ENCODE measurements at places on chromosomes 12 and 14.

GRCh38 chr12:38886064-38886463, 19.3 kb downstream of the CPNE8 start:
- no peak for DNase-seq

DNA sequence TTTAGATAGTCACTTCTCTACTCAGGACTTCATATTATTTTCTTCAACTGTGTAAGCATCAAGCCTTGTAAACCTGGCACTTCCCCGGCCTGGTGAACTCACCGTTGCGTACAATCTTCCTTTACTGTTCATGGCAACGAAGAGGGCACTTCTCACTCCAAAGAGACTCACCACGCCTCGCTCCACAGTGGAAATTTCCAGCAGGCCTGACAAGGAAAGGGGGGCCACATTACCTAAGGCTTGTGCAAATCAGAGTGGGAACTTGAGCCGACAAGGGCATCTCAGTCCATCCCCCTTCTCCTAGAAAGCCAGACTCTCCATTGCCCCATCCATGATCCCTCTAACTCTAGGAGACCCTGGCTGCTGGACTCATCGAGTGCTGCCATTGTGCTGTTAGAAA, 1.6 kb downstream of the FGF6 start:
- no peak for DNase-seq

- DNase-seq, result no peak
Observed at GRCh38 chr12:130947028-130947613, 6.6 kb upstream of the ADGRD1 start.

GRCh38 chr12:101925935-101926334, 48.6 kb downstream of the DRAM1 start:
- DNase-seq, result no peak

- no peak for DNase-seq
Observed at GRCh38 chr12:76024942-76025600, 6.5 kb downstream of the PHLDA1 start.

- no peak for DNase-seq
Observed at GRCh38 chr12:101966496-101966895, 89.1 kb downstream of the DRAM1 start.

GRCh38 chr12:99427104-99427503, 220.4 kb upstream of the GARIN6 start:
- no peak for DNase-seq

DNA sequence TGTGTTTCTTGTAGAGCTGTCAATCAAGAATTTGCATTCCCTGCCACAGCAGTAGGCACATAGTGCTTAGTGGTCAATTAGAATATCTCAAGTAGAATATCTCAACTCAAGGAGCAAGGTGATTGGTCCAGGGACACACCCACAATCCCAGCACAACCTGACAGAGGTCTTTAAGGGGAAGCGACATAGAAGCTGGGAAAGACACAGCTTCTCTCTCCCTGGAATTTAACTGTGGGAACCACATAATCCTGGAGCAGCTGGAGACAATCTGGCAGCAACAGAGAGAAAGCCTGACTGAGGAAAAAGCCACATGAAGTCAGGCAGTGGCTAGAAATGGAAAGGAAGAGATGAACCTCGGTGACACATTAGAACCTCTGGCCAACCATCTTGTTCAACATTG, 85.7 kb upstream of the LMO3 start:
- peak; percentile 19 for DNase-seq

DNA sequence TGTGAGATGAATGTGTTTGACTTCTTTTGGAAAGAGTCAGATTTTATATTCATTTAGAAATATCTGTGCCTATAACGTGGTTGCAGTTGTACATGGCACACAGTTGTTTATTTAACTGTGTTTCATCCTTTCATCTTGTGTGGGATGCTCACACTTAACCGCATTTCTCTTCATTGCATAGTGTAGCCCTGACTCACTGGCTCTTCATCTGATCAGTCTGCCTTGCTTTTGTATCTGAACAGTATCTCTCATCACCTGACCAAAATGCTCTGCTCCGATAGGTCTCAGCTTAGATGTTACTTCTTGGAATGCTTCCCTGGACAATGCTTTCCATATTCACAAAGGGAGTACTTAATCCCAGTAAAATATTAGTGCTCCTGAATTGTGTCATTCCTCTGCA, 83.4 kb downstream of the PDE3A start:
- DNase-seq, result no peak

DNA sequence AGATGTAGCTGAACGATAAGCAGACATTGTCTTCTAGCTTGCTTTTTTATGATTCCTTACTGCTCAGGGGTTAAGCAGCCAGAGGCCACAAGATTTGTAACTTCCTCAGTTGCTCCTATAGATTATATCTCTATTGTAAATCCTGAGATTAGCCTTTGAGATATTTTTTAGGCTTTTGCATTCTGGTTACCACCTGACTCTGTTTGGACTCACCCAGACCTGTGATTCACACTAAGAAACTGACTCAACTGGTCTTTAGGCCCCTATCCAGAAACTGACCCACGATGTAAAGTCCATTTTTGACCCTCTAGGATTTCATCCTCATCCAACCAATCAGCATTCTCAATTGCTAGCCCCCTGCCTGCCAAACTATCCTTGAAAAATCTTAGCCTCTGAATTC, 194.4 kb downstream of the RASSF9 start:
- DNase-seq, result no peak

DNA sequence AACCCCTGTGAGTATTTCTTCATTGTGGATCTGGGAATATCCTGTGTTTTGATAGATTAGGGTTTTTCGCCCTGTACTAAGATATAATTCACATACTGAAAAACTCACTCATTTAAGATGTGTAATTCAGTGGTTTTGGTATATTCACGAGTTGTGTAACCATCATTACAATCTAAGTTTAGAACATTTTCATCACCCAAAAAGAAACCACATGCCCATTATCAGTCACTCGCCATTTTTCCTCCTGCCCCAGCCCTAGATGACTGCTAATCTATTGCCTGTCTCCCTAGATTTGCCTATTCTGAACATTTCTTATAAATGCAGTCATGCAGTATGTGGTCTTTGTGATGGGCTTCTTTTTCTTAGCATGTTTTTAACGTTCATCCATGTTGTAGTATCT, 67.9 kb upstream of the ATF1 start:
- DNase-seq, result no peak

- DNase-seq, result no peak
Observed at GRCh38 chr14:80615831-80616230, 325.7 kb downstream of the CEP128 start.

GRCh38 chr12:130335517-130336392, 1.9 kb upstream of the PIWIL1 start:
- DNase-seq, result peak; percentile 35

GRCh38 chr14:73713803-73714655, at the start of gene PNMA1:
TSS of gene PNMA1 (minus strand) at chr14:73714384. CDS start at chr14:73713639, 745 bp downstream.
- DNase-seq, result peak; percentile 90

DNA sequence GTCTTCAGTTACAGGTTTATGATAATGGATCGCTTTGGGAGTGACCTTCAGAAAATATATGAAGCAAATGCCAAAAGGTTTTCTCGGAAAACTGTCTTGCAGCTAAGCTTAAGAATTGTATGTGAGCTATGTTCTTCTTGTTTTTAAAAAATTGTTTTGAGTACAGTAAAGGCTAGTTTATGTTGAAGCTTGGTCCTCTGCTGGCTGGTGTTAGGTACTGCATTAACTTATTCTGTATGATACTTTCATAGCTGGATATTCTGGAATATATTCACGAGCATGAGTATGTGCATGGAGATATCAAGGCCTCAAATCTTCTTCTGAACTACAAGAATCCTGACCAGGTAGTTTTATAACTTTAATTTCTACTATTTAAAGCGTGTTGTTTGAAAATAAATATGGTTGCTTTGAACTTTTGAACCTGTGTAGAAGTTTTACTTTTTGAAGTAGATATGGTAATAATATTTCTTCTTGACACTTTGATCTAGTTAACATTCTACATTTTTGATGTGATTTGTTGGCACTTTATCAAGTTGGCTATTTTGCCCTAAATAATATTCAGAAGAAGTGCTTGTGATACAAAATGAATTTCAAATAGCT, 55.7 kb downstream of the VRK1 start:
- peak; percentile 55 for DNase-seq

DNA sequence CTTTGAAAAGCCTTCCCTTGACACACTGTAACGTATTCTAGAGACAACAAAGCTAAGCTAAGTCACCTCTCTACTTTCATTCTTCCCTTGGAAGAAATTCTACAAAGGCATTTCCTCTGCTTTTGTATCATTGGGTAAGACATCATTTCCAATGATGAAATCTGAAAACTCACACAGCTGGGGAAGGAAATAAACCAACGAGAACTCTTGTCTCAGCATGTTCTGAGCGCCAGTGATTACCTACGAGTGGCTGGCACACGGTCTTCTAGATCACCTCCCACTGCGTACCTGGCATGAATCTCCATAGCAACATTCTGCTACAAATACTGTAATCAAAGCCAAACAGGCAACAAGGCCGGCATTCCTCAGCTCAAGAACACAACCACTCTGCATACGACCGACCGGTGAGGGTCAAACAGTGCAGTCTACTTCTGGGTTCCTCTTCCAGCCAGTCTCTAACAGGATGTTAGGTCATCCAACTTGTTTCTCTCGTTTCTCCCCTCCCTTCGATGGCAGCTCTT, 7.6 kb downstream of the VPS37B start:
- DNase-seq, result no peak

- no peak for DNase-seq
Observed at GRCh38 chr12:67320614-67321295, 51.6 kb downstream of the CAND1 start.

DNA sequence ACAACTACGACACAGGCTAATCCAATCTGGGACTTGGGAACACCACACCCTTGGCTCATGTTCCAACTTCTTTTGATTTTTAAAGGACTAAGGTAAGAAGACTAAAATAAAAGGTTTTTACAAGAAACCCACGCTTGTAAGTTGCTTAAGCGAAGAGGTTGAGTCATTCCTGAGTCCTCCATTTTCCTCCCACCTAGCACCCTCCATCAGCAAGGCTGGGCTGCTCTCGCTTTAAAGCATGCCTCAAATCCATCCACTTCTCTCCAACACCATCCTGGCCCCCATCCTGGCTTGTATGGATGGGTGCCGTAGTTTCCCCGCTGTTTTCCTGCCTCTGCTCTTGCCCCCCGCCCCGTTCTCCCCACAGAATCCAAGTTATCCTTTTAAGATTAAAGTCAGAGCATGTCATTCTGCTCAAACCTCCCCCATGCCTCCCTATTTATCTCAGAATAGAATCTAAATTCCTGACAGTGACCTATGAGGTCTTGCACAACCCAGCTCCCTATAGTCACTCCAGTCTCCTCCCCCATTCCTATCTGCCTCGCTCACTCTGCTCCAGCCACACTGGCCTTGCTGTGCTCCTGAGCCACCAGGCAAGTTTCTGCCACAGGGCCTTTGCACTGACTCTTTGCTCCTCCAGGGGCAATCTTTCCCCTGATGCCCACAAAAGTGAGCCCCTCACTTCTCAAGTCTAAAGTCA, 34.5 kb downstream of the SCARB1 start:
- no peak for DNase-seq

GRCh38 chr14:88853129-88853528, 28.7 kb downstream of the TTC8 start:
- peak; percentile 40 for DNase-seq

DNA sequence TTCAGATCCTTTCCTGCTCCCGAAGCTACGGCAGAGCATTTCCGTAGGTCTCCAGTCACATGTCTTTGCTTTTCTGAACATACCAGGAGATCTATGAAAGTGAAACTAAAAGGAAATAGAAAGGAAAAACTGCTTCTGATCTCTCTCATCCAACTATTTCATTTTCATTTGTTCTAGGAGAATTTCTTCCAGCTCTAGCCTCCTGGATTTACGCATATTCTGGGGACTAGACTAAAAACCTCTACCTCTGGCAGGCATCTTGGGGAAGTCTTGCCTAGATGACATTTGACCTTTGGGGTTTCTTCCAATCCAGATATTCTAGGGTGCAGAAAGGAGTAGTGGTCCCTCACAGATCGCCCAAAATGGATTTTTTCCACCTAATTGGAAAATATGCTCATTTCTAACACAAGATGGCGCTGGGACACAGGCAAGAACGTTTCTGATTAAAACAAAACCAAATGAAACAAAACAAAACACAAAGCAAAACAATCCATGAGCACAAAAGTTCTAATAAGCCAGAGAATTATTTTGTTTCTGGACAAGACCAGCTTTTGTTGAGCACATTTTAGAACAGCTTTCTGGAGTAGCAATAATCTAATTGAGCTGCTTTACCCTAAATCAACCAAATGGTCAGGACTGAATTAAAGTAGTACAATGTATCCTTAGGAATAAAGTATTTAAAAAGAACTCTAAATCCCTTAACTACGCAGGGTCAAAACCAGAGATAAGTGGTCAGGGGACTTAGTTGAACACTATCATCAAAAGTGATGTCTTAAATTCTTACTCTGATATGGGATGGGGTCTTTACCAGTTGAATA, 12.3 kb upstream of the PARP11 start:
- peak; percentile 46 for DNase-seq

DNA sequence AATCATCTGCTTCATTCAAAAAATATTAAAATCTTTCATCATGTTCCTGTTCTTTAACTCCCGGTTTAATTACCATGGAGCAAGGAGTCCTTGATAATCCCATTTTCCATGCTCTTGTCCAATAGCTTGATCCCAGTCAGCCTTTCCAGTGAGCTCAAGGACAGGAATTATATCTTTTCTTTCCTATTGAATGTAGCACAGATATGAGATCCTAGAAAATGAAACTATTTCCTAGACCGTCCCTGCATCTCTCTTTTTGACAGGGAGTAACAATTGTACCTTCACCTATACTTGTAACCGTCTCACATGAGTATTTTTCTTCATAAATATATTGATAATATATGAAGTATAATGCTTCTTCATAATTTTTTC, 35.6 kb downstream of the PIK3C2G start:
- no peak for DNase-seq

GRCh38 chr12:127928615-127929571, 338.1 kb upstream of the TMEM132C start:
- DNase-seq, result no peak

GRCh38 chr12:15650399-15651128, 138.6 kb downstream of the EPS8 start:
- DNase-seq, result no peak

GRCh38 chr12:64653123-64653522, 42.8 kb downstream of the RASSF3 start:
- no peak for DNase-seq

DNA sequence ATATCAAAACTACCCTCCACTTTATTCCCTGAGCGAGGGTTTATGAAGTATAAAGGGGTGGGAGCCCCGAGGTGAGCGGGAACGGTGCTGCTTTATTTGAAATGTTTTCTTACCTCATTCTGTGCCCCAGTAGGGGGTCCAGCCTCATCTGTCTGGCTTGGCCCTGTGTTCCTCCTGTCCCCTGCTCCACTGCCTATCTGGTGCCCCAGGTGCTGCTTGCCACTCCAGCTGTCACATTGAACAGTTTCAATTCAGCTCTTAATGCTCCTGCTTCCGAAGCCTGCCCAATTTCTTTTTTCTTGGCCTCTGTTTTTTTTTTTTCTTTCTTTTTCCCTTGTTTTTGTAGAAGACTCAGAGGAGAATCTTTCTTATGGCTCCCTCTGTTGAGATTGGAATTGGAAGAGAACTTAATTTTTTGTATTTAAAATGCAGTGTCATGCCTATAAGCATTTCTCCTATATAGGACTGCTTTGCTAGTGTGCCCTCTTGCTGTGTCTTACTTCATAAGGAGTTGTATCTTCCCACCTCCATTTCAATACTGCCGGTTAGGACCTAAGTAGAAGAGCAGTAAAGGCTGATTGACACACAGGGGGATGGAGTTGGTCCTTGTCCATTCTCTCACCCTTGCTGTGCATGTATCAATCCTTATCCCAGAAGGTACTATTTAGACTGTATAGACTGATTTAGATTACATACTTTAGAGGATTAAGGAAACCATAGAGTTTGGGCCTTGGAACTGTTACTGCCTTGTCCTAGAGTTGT, 2.3 kb downstream of the ATXN7L3B start:
- DNase-seq, result peak; percentile 13
